ENCODE measurements at places on chromosomes 6 and 20. TPM values are rescaled to one million over a fixed set of nuclear protein-coding genes. Genes with fewer than 3 reads are reported as not detected.

GRCh38 chr6:133062696-133063306, 178.4 kb upstream of the EYA4 start:
- H3K27ac ChIP-seq, result no peak overlapping the region
- H3K27me3 ChIP-seq, result no peaks in the 10 kb centered on the region

DNA sequence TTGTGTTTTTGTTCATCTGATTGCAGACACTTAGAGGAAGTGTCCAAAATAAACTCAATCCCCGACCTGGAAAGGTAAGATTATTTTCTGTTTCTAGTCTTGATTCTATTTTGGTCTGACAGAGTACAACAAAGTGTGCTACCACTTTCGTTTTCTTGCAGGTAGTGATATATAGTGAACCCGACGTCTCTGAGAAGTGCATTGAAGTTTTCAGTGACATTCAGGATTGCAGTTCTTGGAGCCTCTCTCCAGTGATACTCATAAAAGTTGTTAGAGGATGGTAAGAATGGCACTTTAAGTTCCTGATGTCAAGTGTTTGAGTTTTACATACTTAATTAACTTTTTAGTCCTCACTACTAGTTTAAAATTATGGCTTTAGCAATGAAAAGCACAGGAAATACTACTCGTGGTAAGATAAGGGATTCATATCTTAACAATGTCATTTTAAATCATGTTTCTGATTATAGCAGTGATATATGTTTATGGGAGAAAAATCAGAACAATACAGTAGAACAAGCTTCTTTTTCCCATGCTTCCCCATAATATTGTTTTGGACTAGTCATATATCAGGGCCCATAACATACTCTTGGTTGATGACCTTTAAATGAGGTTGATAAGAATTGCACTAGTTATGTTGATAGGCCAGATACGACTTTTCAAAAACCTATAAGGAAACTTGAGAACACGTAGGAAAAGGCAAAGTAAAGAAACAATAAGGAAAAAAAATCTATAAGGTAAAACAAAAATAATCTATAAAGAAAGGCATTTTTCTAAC, 104.0 kb downstream of the RTN4IP1 start:
- H3K4me1 ChIP-seq, result peaks cover 9% of the 10 kb centered on the region
- no peak for DNase-seq
- peak overlapping the region; percentile 15 for H3K4me3 ChIP-seq
- H3K27me3 ChIP-seq, result no peaks in the 10 kb centered on the region
- H3K27ac ChIP-seq, result no peak overlapping the region

- DNase-seq, result no peak
- H3K36me3 ChIP-seq, result no peaks in the 10 kb centered on the region
- no peaks in the 10 kb centered on the region for H3K4me1 ChIP-seq
- H3K4me3 ChIP-seq, result no peak overlapping the region
These were observed 39.4 kb upstream of the TGM6 start for GRCh38 chr20:2341336-2341735.

- H3K4me1 ChIP-seq, result no peaks in the 10 kb centered on the region
- H3K36me3 ChIP-seq, result no peaks in the 10 kb centered on the region
- H3K4me3 ChIP-seq, result no peak overlapping the region
- DNase-seq, result no peak
These were observed 5.4 kb downstream of the SLC17A3 start for GRCh38 chr6:25868436-25869183.

The ZBP1 gene
- total RNA-seq, result not detected

The CYP39A1 gene
- total RNA-seq, result 0.54 TPM

The ZNF451 gene
- total RNA-seq, result 49.1 TPM

Measured in HCT116 (cell line).